Motor neuron (in vitro differentiated cells): ENCODE measurements at places on chromosomes 16 and 17.

DNA sequence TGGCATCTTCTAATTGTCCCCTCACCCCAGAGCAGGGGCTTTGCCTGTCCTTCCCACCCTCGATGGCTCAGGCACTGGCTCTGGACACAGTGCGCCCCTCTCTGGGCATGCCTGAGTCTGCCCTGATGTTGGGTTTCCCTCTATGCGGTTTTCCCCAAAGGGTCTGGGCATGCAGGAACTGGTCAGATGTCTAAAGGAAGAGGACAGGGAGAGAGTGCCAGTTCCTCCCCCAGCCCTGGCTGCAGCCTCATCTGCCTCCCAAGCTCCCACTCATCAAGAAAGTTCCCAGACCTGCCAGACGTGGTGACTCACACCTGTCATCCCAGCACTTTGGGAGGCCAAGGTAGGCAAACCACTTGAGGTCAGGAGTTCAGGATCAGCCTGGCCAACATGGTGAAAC lies 41.3 kb upstream of the PABPN1L start:
- ATAC-seq = no peak

DNA sequence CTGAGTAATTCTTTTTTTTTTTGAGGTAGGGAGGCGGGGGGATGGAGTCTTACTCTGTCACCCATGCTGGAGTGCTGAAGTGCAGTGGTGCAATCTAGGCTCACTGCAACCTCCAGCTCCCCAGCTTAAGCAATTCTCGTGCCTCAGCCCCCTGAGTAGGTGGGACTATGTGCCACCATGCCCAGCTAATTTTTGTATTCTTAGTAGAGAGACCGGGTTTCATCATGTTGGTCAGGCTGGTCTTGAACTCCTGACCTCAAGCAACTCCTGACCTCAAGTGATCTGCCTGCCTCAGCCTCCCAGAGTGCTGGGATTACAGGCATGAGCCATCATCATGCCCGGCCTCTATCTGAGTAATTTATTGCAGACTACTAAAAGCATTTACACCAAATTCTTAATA lies 19.4 kb downstream of the KPNB1 start:
- no peak for ATAC-seq

DNA sequence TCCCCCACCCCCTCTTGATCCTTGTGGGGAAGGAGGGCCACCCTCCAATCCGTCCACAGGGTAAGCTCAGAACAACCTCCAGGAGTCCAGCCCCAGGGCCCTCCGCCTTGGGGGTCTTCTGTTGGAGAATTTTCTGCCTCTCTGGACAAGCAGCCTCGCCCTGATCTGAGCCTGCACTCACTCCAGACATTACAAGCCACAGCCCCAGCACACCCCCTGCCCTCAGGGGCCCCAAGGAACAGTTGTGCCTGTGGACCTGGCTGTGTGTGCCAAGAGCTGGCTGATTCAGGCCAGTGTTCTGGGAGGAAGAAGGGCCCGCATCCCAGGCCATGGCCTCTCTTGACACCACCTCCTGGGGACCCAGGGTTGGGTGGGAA lies 477 bp upstream of the ARHGAP27 start:
- ATAC-seq = peak; percentile 3

DNA sequence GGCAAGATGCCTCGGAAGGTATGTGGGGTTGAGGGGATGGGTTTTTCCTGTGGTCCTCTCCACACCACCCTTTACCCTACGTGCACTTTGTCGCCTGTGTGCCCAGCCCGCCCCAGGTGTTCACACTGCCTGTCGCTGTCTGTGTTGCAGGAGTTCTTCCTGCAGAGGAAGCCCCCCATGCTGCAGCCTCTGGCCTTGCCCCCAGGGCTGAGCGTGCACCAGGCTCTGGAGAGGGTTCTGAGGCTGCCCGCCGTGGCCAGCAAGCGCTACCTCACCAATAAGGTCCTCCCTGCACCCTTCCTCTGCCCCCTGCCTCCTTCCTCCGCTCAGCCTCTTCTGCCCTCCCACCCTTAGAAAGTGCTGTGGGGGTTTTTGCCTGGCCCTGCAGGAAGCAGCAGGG lies 15.2 kb downstream of the PFAS start:
- ATAC-seq = no peak

DNA sequence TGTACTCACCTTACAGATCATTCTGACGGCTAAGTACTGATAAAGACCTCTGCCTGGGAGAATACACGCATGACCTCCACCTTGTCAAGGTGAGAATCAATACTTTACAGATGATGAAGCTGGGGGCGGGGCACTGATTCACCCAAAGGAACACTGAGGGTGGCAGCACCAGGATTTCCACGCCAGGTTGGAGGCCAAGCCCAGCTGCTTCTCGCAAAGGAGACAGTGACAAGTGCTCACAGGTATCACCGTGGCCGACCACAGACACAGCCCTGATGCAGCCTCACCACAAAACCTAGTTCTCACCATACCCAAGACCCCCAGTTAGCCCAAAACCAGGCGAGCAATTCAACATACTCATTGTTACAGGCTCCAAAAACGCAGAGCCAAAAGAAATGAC lies 434.2 kb downstream of the SOX9 start:
- no peak for ATAC-seq
